Trophoblast cell (in vitro differentiated cells and primary cell): ENCODE measurements at places on chromosomes 11 and 22.

DNA sequence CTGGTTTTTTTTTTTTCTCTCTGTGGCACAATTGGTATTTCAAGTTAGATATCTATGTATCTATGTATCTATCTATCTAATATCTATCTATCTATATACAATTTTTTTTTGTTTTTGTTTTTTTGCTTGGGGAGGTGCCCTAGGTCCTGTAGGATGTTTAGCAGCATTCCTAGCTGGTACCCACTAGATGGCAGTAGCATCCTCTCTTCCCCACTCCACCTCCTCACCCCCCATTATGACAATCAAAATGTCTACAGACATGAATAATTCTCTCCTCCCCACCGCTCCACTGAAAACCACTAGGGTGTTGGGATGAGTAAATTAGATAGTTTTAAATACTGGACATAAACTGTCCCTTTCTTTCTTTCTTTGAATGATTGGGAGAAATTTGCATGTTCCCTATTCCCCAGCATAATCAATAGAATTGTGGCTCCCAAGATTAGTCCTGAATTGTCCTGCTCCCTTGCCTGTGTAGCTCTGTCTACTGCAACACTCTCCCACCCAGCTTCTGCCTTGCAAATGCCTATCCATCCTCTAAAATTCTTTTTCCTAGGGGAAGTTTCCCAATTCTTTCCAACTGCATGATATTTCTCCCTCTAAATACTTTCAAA, 1152.4 kb downstream of the LRRC4C start:
- no peak for DNase-seq

DNA sequence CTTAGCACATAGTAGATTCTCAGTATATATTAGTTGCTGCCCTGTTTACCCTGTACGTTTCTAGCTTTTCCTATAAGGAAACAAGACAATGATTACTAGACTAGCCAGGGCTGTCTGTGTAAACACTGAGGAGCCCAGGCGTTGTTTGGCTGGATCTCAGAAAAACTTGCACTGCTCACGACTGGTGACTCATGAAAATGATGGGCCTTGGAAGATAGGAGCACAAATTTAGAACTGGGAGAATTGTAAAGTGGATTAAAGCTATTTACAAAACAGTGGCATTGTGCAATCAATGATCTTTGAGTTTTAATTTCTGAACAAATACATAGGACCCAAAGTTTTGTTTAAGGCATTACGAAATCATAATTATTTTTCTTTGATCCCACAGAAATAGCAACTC, 276.9 kb downstream of the FAM76B start:
- no peak for DNase-seq

DNA sequence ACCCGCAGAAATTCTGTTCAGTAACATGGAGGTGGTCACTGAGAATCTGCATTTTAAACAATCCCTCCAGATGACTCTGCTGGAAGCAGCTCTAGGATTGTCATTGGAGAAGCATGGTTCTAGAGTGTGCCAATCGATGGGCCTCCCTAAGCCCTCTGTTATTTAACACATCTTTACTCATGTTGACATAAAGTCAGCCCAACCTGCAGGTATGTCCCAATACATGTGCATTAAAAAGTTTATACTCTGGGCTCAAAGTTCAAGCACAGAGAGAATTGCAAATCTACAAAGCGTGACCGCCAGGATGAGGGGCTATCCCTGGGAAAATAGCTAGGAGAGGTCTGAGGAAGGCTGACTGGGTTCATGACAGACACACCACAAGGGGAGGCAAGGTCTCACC, 116.4 kb downstream of the KIRREL3 start:
- no peak for DNase-seq

DNA sequence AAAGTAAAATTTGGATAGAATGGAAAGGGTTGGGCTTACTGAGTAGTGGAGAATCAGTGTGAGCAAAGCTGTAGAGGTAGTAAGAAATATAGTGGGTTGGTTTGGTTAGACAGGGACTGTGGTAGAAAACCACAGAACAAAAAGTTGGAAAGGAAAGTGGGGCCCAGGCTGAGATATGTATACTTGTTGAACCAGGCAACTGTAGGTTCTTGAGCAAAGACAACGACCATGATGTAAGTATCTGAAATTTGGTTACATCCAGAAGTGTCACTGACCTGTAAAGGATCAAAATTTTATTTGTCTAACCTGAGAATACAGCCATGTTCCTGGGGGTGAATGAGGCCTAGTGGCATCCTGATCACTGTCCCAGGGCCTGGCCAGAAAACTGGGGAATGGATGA, 114.1 kb downstream of the STIM1 start:
- DNase-seq, result no peak

GRCh38 chr11:1106387-1106786, 31.7 kb downstream of the MUC2 start:
- DNase-seq, result no peak

GRCh38 chr11:117223741-117224689, 7.9 kb downstream of the PCSK7 start:
- no peak for DNase-seq

- no peak for DNase-seq
Observed at GRCh38 chr11:134349802-134350355, 18.1 kb downstream of the GLB1L2 start.

DNA sequence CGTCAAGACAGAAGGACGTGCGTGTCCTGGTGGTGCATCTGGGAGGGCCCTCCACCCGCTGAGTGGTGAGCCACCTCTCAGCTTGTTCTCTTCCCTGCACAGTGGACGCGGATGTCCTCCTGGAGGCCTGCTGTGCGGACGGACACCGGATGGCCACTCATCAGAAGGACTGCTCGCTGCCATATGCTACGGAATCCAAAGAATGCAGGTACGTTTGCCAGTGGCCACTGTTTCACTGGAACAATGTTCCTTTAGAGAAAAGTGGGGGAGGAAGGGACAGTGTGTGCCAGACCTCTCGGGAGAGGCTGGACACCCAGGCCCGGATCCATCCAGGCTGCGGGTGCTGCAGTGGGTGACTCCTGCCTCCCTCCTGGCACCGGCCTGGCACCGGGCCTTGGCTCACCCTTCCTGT, 15.9 kb downstream of the FBLN1 start:
- peak; percentile 47 for DNase-seq

DNA sequence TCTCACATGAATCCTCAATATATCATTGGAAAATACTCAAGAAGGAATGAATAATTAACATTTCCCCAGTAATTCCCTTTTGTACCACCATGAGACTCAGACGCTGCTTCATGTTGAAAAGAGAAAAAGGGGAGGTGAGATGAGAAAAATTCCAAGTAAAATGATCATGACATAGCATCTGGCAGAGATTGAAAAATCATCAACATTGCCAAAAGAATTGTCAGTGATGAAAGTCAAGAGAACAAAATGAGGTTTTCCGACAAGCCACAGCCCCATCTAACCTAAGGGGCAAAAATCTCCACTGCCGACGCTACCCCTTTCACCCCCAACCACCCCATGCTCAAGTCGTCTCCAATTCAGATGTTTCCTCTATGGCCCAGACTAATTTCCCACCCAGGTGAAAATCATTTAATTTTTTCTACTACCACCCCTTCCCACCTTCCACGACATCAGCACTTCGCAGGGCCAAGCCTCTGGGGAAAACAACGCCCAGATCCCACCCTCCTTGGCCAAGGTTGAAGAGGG, 1.2 kb downstream of the RAB6A start:
- peak; percentile 49 for DNase-seq
